Right lobe of liver (tissue), 6 donors: ENCODE measurements at places on chromosomes 12 and 14.

GRCh38 chr12:48765753-48766162, 23.1 kb downstream of the ADCY6 start:
- DNase-seq: no peak

DNA sequence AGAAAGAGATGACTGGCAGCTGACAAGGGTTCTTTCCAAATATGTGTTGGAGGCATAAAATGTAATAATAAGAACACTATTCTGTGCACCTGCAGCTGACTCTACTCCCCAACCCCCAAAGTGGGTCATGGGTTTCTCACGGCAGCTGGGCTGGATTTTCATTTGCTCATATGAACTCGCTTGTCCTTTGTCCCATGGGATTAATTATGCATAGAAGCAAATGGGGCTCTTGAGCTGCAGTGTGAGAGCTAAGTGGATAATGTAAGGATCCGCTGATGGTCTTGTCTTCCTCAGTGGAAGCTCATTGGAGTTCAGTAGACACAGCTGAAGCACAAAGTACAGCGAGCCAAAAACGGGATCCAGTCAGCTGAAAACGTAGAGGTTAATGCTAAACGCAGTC, 46.3 kb downstream of the TTC8 start:
- no peak for DNase-seq

DNA sequence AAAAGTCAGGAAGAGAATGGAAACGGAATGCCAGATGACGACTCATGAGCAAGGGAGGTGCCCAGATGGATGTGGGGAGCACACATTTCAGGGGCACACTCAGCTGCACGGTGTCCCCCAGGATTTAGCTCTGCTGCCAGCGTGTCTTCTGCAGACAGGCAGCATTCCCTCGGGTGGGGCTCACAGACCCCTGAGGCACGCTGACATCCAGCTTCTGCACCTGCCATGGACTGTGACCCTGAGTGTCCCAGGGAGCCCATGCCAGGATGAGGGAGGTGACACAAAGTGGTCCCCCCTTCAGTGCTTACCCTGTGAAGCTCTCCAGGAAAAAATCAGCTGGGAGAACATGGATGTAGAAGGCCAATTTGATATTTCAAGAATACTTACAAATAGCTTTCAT, 84.2 kb downstream of the PIWIL1 start:
- peak; percentile 17 for DNase-seq

GRCh38 chr14:51318813-51319597, 79.0 kb downstream of the TMX1 start:
- no peak for DNase-seq

DNA sequence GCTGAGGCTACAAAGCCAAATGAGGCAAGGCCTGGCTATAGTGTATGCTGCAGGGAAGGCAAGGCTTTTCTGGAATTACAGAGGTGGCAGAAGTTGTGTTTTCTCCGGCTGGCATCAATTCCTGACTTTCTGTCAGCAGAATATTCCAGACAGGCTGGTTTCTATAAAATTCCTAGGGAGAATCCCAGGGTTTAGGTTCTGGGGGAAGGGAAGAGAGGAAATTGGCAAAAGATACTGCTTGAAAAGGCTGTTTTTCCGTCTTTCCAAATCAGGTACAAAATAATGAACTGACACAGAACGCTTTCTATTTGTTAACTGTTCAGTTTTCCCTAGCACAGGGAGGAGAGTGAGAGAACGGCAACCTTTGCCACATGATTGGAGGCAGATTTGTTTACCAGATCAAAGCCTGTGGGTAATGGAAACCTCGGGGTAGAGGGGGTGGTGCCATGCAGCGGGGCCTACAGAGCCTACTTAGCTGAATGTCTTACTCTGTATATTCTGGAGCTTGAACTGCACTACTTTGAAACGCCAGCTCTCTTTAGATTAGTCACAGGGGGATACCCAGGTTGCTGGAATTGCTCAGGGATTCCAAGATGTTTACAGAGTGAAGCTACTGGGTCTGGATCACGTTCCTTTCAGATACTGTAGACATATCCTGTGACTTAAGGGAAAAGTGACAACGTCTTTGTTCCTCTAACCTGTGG, 65.8 kb upstream of the DACT1 start:
- DNase-seq: no peak

DNA sequence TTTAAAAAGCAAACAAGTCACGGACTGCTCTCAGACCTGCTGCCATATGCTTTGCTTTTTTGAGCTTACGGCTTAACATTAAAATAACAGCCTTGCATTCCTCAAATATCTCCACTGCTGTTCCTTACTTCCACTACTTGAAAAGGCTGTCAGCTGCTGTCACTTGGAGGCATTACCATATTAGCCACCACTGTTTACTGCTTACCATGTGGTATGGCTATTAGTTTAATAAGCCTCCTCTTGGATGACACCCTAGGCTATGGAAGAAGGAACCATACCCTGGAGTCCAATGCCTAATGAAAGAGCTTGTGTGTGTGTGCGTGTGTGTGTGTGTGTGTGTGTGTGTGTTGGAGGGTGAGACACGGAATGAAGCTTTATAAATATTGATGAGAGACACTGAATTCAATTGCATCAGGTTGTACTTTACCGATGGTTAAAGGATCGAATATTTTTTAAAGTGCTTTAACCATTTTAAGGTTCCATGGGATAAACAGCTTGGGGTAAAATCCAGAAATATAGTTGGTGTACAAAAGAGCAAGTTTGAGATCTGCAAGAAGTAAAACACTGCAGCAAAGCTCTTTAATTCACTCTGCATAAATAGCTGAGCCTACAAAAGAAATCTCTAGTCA, 174.5 kb downstream of the TTC7B start:
- DNase-seq: no peak

DNA sequence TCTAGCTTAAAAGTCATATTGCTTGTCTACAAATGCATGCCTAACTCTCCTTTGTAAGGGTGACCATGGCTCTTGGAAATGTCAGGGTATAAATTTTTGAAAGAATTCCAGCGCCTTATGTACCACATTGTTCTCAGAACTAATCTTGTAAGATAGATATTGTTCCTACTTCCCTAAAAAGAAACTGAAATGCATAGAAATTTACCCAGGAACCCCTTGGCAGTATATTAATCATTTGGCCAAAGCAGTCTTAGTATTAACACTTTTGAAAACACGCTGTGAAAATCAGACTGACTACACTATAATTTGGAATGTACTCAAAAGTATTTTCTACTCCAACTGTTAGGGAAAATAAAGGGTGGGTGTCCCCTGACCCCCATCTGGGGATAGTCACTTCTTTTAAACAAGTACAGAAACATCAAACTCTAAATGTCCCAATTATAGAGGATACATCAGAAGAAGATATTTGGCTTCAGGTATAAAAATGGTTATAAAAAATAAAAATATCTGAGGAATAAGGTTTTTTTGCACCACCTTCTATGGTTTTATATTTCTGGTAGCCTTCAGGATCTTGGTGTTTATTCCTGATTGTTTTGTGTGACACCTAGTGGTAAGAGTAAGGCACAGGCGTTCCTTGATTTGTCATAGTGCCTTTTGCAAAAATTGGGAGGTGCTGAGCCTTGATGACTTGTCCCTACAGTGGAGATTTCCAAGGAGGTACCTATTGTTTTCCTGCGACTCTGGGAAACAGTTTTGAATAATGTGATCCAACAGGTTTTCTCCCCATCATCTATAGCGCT, 2.2 kb upstream of the NFKBIA start:
- no peak for DNase-seq
